ENCODE measurements at places on chromosomes 6 and 20. TPM values are rescaled to one million over a fixed set of nuclear protein-coding genes. Genes with fewer than 3 reads are reported as not detected.

BEND6 gene
- 1.2 TPM for total RNA-seq

NKAIN4 gene
- 1.2 TPM for total RNA-seq

ZBTB46 gene
- 2.9 TPM for total RNA-seq

PNISR gene
- 27.7 TPM for total RNA-seq

DUSP15 gene
- not detected for total RNA-seq

CRISP2 gene
- not detected for total RNA-seq

BCAS4 gene
- total RNA-seq, result 11.1 TPM

LBP gene
- not detected for total RNA-seq

AVP gene
- not detected for total RNA-seq

MUCL3 gene
- not detected for total RNA-seq

SEMG1 gene
- not detected for total RNA-seq
